ENCODE measurements at places on chromosomes 13 and 19.

GRCh38 chr13:49146950-49147355 lies 73.2 kb upstream of the MLNR start:
- DNase-seq: no peak

GRCh38 chr13:98541191-98541590 lies 35.7 kb downstream of the STK24 start:
- no peak for DNase-seq

DNA sequence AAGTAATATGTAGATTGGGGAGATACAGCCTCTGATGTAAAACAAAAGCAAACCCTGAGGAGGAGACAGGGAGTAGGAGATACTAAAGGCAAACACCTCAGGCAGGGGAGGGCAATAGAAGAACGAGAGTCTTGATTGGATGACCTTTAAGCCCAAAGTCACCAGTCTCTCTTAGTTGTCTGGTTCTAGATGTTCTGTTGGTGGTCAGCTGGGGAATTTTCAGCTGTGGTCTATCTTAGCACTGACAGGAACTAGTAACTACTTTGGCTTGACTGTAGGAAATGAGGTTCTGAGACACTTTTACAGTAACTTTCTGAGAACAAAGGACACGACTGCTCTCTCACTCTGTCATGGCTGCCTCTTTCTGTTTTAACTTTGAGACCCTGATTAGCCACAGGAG lies 290.7 kb upstream of the MIR17HG start:
- no peak for DNase-seq

- DNase-seq: no peak
These were observed 10.7 kb downstream of the ERCC5 start for GRCh38 chr13:102856557-102856956.

GRCh38 chr19:1513499-1514294 lies 878 bp upstream of the ADAMTSL5 start:
- peak; percentile 62 for DNase-seq

GRCh38 chr13:25215253-25215575 lies 43.1 kb upstream of the AMER2 start:
- DNase-seq: no peak

- no peak for DNase-seq
These were observed 7.0 kb upstream of the ZNF444 start for GRCh38 chr19:56133858-56134653.

- DNase-seq: no peak
These were observed 330.2 kb downstream of the PCDH9 start for GRCh38 chr13:66899955-66900354.

DNA sequence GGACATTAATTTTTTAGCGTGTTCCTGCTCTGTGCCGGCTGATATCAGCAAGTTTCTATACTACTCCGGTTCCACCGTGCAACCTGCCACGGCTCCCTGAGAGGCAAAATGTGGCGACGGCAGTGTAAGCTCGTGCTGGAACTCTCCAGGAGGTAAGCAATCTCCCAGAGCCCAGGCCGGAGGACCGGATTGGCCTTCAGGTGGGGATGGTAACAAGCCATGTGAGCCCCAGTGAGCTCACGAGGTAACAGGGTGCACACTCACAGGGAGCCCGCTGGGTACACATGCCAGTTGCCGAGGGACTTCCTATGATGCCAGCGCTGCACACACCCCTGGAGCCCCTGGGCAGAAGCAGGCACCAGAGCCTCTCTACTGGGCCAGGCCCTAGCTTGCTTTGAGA lies 38.5 kb downstream of the NAXD start:
- no peak for DNase-seq

- no peak for DNase-seq
These were observed 86.7 kb downstream of the ZAR1L start for GRCh38 chr13:32228330-32229041.

DNA sequence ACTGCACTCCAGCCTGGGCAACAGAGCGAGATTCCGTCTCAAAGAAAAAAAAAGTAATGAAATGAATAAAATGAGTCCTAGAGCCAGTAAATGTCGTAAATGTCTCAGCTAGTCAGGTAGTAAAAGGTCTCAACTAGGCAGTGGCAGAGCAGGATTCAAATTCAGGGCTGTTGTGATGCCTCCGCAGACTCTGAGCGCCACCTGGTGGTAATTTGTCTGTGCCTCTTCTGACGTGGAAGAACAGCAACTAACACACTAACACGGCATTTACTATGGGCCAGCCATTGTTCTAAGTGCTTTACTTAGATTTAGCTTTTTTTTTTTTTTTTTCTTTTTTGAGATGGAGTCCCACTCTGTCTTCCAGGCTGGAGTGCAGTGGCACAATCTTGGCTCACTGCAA lies 30.2 kb downstream of the CYP2F1 start:
- DNase-seq: peak; percentile 78

DNA sequence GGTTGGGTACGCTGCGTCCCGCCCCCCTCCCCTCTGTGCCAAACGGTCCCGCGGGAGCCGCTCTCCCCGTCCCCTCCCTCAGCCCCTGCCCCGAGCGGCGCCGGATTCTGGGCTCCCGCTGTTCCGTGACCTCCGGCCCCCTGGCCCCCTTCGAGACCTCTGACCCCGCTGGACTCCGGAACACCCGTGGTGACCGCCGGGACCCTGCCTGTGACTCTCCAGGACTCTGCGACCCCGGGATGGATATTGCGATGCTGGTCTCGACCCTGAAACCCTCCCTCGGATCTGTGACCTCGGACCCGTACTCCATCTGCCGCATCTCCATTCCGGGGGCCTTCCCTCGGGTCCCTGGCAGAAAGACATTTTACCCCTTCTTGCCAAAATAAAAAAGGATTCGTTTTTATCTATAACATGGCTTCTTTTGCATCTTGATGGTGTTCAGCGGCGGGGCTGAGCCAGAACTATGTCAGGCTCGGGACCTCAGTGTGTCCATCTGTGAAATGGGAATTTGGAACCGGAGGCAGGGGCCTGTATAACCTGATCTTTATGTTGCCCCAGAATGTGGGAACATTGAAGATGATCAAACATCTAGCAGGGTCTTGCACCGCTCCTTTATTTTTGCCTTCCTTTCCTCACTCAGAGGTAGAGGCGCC lies 654 bp upstream of the MEGF8 start:
- no peak for DNase-seq

Data from activated CD8-positive, alpha-beta memory T cell treated with anti-CD3 and anti-CD28 coated beads for 1 hour (primary cell).